ENCODE measurements at places on chromosomes 13 and 19.

GRCh38 chr13:37029617-37030016 is 29.0 kb downstream of the EXOSC8 start:
- DNase-seq: no peak

GRCh38 chr13:95874286-95874685 is 178.9 kb downstream of the UGGT2 start:
- DNase-seq: no peak

DNA sequence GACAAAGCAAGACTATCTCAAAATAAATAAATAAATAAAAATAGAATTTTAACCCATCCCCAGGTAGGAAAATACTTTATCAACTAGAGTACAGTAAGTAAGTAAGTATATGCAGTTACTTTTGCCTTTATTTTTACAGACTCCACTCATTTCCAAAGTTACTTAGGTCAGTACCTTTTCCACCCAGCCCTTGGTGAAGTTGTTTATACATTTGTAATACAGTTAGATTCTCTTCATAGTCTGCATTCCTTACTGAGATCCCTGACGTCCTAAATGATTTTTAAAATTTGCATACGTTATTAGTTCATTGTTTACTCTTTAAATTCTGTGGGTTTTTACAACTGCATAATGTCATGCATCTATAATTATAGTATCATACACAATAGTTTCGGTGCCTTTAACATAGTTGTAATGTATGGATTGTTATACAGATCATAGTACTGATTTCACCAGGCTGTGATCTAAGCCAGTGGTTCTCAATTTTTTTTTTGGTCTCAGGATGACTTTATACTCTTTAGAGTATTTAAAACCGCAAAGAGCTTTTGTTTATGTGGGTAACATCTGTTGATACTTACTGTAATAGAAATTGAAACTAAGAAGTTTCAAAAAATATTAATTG is 10.4 kb downstream of the SETDB2 start:
- DNase-seq: no peak

DNA sequence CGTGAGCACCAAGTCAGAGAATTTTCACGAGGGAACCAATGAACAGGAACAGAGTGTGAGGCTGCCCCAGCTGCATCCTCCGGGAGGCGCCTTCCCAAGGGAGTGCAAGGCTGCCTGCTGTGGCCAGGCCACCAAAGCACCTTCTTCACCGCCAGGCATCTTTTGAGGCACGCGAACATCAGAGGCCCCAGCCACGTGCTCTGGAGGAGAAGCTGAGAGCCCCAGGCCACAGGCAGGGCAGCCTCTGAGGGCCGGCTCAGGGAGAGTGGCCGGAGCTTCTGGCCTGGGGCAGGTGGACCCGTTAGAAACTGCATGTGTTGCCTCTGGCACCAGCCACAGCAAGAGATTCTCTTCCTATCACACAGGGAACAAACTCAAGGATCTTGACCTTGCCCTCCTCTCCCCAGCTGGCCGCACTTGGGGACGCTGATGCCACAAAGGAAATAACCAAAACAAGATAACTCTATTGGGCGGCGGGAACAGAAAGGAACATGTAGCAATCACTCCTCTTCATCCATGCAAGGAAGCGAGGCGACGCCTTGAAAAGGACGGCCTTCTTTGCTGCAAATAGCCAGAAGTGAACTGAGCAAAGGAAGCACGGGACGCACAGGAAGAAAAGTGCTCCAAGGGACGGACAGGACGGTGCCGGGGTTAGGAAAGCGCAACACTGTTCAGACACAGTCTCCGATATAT is 19.9 kb downstream of the GAS6 start:
- no peak for DNase-seq

DNA sequence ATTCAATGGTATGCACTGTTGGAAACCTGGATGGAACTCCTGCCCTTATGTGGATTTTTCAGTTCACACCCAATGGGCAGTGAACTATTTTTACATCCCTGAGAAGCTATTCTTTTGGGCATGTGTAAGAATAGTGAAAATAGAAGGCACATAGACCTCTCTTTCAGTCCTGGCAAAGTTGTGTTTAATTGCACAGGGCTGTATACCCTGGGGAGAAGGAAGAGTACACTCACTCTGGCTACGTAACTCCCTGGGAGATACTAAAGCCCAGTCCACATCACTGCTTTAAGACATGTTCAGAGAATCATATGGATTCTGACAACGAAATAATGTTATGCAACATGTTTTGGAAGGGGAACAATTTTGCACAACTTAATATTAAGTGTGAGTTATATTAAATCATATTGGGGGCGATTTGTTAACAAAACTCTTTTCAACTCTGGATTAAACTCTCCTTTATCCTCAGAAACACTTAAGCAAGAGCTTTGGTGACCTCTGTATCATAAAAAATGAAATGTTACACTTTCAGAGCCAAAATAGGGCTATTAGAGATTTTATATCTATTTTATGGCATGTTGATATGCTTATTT is 166.1 kb downstream of the DCT start:
- no peak for DNase-seq

DNA sequence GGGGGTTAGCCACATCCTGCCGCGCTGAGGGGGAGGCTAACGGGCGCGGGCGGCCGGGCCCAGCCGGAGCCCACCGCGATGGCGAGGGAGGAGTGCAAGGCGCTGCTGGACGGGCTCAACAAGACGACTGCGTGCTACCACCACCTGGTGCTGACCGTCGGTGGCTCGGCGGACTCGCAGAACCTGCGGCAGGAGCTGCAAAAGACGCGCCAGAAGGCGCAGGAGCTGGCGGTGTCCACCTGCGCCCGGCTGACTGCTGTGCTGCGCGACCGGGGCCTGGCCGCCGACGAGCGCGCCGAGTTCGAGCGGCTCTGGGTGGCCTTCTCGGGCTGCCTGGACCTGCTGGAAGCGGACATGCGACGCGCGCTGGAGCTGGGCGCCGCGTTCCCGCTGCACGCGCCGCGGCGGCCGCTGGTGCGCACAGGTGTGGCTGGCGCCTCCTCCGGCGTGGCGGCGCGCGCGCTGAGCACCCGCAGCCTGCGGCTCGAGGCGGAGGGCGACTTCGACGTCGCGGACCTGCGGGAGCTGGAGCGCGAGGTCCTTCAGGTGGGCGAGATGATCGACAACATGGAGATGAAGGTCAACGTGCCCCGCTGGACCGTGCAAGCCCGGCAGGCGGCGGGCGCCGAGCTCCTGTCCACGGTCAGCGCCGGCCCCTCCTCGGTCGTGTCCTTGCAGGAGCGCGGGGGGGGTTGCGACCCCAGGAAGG is 692 bp downstream of the RGS9BP start:
- DNase-seq: no peak

DNA sequence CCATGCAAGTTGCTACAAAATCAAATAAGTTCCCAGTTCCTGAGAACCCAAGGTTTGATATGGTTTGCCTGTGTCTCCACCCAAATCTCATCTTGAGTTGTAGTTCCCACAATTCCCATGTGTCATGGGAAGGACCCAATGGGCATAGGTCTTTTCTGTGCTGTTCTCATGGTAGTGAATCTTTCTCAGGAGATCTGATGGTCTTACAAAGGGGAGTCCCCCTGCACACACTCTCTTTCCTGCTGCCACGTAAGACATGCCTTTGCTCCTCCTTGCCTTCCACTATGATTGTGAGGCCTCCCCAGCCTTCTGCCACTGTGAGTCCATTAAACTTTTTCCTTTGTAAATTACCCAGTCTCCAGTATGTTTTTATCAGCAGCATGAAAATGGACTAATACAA is 28.5 kb upstream of the TSHZ3 start:
- no peak for DNase-seq
